Stimulated activated CD8-positive, alpha-beta memory T cell treated with anti-CD3 and anti-CD28 coated beads, Interleukin-7, amount 100 ng/mL, for 24 hours (primary cell): ENCODE measurements at places on chromosomes 7 and 10.

GRCh38 chr7:115548756-115549155 is 481.8 kb downstream of the TFEC start:
- no peak for DNase-seq

- no peak for DNase-seq
These were observed 133.4 kb downstream of the MAD1L1 start for GRCh38 chr7:2099048-2099957.

- DNase-seq: no peak
These were observed 134.9 kb downstream of the SH3PXD2A start for GRCh38 chr10:103720328-103720963.

GRCh38 chr7:102101926-102102325 is 184.7 kb upstream of the SH2B2 start:
- DNase-seq: no peak

DNA sequence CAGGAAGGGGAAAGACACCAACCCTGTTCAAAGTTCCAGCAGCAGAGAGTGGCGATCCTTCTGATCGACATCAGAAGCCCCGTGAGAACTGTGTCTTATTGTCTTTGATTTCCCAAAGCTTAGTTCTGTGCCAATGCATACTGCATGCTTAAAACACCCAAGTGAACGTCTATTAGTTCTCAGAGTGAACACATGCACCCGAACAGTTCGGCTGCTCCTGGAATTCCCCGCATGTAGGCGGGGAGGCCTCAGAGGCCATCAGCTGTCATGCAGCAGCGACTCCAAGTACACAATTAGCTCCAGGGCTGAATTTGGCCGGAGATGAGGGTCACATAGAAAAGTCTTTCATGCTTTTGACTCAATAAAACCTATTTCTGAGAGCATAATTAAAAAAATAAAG is 276.9 kb downstream of the ZMYND11 start:
- DNase-seq: no peak

DNA sequence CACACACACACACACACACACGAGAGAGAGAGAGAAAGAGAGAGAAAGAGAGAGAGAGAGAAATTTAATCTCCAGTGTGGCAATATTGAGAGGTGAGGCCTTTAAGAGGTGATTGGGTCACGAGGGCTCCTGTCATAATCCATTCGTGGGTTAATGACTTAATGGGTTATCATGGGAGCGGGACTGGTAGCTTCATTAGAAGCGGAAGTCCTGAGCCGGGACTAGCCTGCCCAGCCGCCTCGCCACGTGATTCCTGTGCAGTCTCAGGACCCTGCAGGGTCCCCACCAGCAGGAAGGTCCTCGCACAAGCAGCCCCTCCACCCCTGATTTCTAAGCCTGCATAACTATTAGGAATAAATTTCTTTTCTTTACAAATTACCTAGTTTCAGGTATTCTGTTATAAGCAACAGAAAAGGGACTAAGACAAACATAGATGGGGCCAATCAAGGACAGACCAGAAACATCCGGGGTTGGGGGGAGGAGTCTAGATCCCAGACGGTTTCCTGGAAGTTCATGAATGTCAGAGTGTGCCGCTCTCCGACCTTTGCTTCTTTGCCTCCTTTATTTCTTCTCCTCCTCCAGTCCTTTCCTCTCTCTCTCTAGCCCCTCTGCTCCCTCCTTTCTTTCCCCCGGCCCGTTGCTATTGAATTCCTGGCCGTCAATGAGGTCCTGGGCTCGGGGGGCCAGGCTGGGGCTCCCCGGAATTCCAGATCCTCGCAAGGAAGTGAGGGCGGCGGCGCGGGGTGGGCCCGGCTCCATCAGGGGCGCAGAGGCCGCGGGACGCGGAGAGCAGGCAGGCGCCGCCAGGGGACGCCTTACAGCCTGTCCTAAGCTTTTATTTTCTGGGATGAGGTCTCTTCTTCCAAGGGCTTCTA is 146.8 kb downstream of the CYP26A1 start:
- DNase-seq: no peak

DNA sequence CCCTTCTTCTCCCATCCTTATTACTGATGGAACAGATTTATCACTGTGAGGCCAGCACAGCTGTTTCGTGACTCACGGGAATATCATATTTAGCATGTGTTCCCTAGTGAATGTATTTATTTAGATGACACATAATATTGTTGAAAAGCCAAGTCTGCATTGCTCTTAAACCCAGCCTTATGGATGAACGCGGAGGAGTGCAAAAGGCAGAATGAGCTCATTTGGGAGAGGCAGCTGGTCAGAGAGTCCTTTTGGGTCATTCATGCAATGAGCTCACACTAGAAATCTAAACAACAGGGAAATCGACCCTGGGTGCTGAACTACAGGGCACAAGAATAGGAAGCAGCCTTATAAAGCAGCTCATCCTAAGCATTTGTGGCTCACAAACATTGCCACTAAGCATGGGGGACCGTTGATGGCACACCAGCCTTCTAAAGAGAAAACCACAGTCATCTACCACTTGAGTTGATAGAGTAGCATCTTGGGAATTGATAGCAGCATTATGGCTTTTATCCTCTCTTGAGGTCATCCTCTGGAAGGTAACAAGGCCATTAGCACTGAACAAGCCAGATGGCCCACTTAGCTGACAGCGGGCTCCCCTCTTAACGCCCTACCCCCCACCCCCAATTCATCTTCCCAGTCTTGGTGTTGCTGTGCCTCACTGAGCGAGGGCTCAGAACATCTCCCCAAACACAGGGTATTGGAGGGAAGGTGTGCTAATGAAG is 32.9 kb upstream of the SDK1 start:
- no peak for DNase-seq

GRCh38 chr10:131851346-131851745 is 49.5 kb upstream of the PPP2R2D start:
- no peak for DNase-seq

- no peak for DNase-seq
These were observed at the start of gene ASB13 for GRCh38 chr10:5666008-5666840. Gene ASB13, minus strand, starts transcription at chr10:5666595. Its CDS starts 44 bp downstream, at chr10:5666551.

GRCh38 chr10:110324805-110325280 is 20.1 kb upstream of the SMNDC1 start:
- DNase-seq: no peak

DNA sequence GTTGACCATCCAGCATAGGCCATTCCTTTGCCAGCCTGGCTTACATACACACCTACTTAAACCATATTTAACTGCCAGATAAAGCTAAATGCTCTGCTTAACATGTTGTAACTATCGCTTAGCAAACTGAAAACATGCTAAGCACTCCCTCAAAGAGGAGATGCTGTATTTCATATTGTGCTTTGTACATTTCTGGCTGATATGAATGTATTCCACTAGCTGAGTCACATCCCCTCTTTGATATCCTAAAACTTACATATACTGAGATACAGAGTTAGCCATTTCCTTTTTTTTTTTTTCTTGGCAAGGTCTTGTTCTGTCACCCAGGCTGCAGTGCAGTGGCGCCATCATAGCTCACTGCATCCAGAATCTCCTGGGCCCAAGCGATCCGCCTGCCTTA is 99.4 kb downstream of the TPST1 start:
- DNase-seq: no peak

DNA sequence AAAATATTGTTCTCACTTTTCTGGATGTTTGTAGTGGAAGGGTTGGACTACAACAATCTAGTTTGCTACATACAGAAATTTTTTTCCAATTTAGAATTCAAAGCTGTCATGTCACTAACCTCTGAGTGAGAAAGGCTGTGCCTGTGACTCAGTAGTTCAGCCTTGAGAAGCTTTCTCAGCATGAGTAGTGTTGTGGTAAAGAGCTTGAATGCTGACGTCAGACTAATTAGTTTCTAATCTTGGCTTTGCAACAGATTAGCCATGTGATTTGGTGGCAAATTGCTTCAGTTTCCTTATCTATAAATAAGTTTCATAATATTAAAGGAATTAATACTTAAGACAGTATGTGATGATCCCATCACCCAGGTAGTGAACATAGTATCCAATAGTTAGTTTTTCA is 83.8 kb downstream of the ABCA13 start:
- DNase-seq: no peak
